ENCODE measurements at places on chromosomes 5 and 9. TPM values are rescaled to one million over a fixed set of nuclear protein-coding genes. Genes with fewer than 3 reads are reported as not detected.

Gene CDK5RAP2
- polyA plus RNA-seq = 34.0 TPM

Gene ANKDD1B
- polyA plus RNA-seq = 0.12 TPM

Gene LCN10
- polyA plus RNA-seq = 0.22 TPM

DNA sequence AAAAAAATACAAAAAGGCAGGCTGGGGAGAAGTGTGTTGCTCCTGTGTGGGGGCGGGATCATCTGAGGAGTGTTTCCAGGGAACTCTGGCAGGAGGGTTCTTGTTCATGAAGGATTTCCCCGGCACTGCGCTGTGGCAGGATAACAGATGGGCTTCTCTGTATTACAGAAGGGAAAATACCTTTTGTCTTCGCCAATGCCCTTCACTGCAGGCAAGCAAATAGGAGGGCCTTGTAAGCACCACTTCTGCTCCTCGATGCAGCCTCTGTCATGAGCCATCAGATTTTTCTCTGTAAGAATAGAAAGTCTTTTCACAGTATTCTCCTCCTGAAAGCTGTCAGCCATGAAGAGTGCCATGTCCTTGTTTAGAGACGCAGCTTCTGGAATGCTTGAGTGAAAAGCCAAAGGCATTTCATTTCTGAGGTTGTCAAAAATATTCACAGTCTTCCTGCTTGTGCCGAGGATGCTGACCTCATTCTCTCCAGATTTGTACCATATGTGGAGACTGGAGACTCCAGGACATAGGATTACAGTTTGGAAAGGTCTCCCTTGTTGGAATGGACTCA is 294.0 kb downstream of the YTHDC2 start:
- no peaks in the 10 kb centered on the region for H3K36me3 ChIP-seq
- H3K4me3 ChIP-seq = no peak overlapping the region
- no peaks in the 10 kb centered on the region for H3K4me1 ChIP-seq
- no peak overlapping the region for H3K27ac ChIP-seq

Gene CER1
- polyA plus RNA-seq = not detected

Data from CD8-positive, alpha-beta memory T cell (primary cell).